ENCODE measurements at places on chromosomes 6 and 20. TPM values are rescaled to one million over a fixed set of nuclear protein-coding genes. Genes with fewer than 3 reads are reported as not detected.

Gene DLK2
- total RNA-seq = 1.8 TPM

Gene TAF8
- 23.3 TPM for total RNA-seq

Gene TGM3
- not detected for total RNA-seq

Gene GJA10
- not detected for total RNA-seq

Gene KIAA0408
- 1.6 TPM for total RNA-seq

Gene PXT1
- not detected for total RNA-seq

Gene ELOVL4
- total RNA-seq = 9.0 TPM

Gene ADGRB3
- 0.48 TPM for total RNA-seq

Gene ATG5
- 20.6 TPM for total RNA-seq

Gene SLC52A3
- total RNA-seq = not detected

Gene TBC1D22B
- total RNA-seq = 9.3 TPM

Gene KIF25
- 0.56 TPM for total RNA-seq

Gene CD93
- 8.6 TPM for total RNA-seq

Gene UBD
- total RNA-seq = 0.13 TPM

Gene HLA-DQB2
- not detected for total RNA-seq

Gene AURKA
- total RNA-seq = 38.1 TPM

Gene TREM2
- not detected for total RNA-seq

Gene DEFB121
- total RNA-seq = not detected

Gene ROS1
- total RNA-seq = 1.4 TPM

Gene MLIP
- total RNA-seq = not detected

Gene RIMS1
- 0.91 TPM for total RNA-seq

Gene TOX2
- total RNA-seq = 50.7 TPM

Gene MUCL3
- not detected for total RNA-seq

Gene NKX2-4
- not detected for total RNA-seq
